T-helper 2 cell treated with Interferon-gamma antibody and Interleukin-4, amounts not matched to agents 5 μg/mL and 100 μg/mL, for 36 hours (primary cell): ENCODE measurements at places on chromosomes 7 and 10.

DNA sequence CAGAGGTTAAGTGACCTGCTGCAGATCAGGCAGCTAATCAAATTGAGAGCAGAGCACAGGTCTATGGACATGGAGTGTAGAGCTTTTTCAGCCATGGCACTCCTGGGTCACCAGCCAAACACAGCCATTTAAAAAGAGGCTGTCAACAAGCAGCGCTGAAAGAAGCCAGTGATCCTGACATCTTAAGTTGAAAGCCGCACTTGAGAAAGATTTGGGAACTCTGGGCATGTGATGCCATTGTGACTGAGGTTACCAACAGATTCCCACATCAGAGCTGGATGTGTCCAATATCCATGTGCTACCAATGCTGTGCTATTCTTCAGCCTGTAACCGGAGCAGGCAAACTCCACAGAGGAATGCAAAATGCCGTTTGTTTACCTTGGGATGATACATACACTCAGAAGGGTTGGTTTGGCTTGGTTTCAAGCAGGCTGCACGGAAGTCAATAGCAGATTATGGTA, 56.2 kb upstream of the ABLIM1 start:
- no peak for DNase-seq

DNA sequence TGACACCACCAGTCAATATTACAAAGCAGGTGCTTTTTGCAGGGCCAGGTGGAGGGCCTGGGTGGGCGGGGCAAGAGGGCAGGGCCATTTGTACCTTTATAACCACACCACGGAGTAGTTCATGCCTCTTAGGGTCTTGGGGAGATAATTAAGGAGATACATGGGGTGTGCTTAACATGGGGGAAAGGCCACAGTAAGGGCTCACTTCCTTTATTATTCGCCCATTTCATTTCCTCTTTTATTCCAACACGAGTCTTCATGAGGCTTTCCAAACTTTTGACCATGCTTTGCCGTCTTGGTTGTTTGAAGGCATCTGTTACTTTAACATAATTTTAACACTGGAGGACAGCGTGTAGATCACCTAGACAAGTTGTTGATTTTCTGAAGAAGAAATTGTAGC, 33.3 kb upstream of the LYZL2 start:
- no peak for DNase-seq

GRCh38 chr7:112362731-112363131, 87.5 kb upstream of the IFRD1 start:
- DNase-seq, result no peak

DNA sequence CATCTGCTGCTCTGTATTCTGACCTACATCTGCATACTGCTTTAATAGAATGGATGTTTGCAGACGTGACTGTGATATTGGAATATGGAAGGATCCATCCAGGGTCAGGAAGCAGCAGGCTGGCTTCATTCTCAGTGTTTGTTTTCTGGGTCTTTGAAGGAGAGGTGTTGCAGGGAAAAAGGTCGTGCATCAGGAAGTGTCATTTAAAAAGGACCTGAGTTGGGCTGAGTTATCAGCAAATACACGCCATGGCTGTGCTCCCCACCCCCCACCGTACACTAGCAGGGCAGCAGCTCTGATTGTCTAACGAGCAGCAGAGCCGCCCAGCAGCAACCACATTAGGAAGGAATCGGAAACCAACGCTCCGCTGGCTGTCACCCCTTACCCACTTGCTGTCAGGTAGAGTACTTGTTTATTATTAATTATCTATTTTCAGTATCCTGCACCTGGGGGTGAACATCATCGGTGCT, 63.1 kb upstream of the STEAP1B start:
- DNase-seq, result no peak

DNA sequence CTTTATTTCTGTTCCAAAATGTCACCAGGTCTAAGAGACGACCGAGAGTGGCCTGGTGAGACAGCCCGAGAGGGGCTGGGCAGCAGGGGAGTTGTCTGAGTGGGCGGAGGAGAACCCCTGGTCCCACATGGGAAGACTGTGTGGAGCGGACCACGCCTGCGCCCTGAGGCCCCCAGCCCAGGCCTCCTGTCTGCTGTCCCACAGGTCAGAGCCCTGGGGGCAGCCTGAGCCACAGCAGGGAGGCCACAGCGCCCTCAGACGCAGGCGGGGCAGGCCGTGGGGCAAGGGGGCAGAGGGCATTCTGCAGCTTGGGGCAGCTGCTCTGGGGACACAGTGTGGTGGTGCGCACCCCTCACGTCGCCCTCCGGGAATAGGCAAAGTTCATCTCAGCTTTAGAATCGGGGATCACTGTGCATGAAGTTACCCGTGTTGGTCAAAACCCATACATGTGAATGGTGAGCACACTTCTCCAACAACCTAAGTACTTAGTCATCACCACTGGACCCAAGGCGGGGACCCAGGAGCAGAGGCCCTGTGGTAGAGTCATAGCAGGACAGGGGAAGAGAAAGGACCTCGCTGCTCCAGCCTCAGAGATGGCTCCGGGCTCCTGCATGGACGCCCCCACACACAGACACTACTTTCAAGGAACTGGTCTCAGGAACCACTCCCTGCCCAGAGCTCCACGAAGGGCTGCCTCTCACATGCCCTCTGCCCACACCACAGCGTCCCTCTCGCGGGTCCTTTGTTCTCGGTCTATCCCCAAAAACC, 214.7 kb downstream of the ELFN1 start:
- DNase-seq, result no peak

DNA sequence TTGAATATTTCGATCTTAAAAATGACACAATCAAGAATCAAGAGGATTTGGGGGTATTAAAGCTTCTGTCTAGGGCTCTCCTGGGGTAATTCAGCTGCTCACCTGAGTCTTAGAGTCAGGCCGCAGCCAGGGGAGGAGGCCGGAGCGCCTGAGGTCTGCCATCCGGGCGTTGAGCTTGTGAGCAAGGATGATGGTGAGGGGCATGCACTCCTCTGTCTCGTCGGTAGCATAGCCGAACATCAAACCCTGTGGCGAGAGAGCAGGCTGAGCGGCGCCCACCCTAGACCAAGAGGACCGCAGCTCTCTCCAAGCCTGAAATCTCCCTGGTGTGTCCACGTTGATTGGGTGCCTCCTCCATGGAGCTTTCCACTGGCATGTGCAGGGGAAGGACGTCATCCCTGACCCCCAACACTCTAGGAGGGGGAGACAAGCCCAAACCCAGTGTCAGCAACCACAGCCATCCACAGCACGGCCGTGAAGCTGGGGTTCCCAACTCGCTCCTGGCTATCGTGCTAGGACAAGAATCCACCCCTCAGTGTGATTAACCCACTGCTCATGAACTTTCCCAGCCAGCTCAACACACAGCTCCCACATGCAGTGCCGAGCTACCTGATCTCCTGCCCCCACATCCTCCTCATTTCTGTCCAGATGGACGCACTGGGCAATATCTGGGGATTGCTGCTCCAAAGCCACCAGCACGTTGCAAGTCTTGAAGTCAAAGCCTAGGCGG, 9.2 kb downstream of the MAT1A start:
- DNase-seq, result no peak
